ENCODE measurements at places on chromosomes 4 and X.

DNA sequence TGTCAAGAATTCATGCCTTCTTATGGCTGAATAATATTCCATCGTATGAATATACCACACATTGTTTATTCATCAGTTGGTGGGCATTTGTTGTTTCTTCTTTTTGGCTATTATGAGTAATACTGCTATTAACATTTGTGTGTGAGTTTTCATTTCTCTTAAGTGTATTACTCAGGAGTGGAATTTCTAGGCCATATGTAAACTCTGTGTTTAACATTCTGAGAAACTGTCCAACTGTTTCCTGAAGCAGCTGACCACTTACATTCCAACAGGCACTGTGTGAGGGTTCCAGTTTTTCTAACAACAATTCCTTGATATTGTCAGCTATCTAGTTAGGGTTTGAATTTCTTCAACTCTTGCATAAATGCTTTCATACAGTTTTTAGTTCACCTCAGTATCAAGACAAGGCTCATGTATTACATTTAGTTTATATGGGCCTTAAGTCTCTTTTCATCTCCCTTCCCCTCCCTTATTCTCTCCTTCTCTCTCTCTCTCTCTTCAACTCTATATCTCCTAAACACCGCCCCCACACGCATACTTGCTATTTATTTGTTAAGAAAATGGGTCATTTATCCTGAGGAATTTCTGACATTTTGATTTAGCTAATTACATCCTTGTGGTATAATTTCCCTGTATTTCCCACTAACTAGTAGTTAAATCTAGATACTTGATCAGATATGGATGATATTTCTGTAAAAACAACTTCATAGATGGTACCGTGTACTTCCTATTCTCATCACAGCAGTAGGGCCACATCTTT is 77.4 kb downstream of the WDR19 start:
- DNase-seq: no peak

DNA sequence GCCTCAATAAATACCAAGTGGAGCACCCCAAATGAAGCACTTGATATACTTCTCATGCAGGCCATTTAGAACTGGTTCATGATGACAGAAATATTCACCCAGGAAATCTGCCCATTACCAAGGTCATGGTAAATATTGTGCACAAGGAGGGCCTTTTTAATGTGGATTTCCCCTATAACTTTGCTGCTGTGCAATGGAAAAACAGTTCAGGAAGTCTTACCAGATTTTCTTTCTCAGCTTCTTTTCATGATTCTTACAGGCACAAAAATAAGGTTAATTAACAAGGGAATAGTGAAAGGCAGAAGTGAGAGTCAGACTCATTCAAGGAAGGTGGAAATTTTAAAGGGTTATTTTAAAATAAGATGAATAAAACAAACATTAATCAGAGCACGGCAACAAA is 904.3 kb upstream of the GRIA3 start:
- no peak for DNase-seq

GRCh38 chr4:43411226-43411625 is 518.7 kb downstream of the GRXCR1 start:
- no peak for DNase-seq

GRCh38 chr4:153927451-153927850 is 138.6 kb upstream of the SFRP2 start:
- DNase-seq: no peak

DNA sequence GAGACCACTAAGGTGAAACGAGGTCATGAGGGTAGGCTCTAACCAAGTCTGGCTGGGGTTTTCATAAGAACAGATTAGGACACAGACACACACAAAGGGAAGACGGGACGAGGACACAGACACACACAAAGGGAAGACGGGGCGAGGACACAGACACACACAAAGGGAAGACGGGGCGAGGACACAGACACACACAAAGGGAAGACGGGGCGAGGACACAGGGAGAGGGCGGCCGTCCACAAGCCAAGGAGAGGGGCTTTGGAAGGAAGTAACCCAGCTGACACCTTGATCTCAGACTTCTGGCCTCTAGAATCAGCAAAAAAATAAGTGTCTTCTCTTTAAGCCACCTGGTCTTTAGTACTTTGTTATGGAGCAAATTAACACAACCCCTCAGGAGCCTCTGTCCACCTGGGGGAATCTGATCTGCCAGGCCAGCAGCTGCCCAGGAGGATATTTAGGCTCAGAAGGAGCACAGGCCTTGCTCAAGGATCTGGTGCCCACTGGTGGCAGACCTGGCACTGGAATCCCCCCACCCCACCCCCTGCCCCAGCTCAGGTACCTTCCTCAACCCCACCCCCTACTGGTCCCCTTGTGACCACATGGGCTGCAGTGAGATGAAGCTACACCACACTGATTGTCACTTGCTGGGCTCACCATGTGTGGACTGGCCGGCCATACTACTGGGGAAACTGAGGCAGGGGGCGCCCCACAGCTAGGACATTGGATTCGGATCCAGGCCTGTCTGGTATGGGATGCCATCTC is 2.8 kb downstream of the ABLIM2 start:
- DNase-seq: no peak

- no peak for DNase-seq
Measured at GRCh38 chr4:13535708-13536361, 8.5 kb downstream of the NKX3-2 start.

DNA sequence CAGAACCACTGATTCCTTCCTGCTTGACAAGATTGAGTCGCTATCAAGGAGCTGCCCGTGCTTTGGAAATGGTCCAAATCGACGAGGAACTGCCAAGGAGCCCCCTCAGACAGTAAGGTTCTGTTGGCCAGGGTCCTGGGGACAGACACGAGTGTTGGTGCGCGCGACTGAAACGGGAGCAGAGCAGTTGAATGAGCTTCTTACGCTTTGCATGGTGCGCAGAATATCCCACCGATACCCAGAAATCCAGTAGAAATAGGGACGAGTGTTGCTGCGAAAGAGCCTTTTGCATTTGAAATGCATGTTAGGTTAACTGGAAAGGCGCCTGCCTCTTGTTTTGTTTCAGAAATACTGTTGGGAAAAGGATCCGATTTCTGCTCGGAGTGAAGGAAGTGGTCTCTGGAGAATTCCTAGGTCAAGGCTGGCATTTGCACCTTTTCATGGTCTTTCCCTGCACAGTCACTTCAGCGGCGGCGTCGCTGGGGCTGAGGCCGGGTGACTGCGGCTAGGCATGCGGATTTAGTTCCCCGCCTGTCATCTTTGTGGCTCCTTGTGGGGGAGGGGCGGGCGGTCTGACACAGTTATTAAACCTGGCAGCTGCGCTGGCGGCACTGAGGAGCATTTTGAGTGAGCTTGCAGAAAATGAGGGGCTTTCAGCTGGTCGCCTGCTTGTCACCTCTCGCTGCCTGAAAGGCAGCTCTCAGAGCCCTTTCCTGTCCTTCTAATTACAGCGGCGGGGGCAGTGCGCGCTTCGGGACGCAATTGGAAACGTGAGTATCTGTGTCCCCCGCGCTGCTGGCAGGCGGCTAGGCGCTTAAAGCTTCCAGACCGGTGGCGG is 51.5 kb upstream of the TRIM2 start:
- no peak for DNase-seq

DNA sequence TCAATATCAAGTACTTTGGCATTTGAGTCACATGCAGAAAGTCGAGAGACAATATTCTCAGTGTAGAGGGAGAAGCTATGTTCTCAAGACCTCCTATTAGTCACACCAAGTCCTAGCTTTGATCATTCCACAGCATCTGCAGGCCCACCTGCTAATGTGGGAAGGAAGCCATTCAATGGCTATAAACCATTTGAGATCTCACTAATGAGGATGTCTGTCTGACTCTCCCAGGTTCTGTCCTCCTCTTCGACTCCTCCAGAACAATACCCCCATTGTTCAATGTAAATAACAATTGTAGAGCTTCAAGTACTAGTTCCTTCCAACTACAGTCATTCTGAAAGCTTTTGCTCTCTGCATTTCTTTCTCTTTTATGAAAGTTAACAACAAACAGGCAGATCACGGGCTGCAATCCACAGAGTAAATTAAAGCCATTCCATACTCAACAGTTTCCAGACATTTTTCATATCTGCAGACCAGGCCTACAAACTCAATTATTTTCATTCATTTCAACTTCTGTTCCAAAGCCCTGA is 140.2 kb upstream of the EDNRA start:
- no peak for DNase-seq

GRCh38 chr4:181957088-181957487 is 286.1 kb upstream of the TENM3 start:
- no peak for DNase-seq

- DNase-seq: no peak
Measured at GRCh38 chr4:152424977-152425376, 110.9 kb downstream of the FBXW7 start.

- no peak for DNase-seq
Measured at GRCh38 chrX:54950730-54951375, 30.2 kb downstream of the TRO start.

DNA sequence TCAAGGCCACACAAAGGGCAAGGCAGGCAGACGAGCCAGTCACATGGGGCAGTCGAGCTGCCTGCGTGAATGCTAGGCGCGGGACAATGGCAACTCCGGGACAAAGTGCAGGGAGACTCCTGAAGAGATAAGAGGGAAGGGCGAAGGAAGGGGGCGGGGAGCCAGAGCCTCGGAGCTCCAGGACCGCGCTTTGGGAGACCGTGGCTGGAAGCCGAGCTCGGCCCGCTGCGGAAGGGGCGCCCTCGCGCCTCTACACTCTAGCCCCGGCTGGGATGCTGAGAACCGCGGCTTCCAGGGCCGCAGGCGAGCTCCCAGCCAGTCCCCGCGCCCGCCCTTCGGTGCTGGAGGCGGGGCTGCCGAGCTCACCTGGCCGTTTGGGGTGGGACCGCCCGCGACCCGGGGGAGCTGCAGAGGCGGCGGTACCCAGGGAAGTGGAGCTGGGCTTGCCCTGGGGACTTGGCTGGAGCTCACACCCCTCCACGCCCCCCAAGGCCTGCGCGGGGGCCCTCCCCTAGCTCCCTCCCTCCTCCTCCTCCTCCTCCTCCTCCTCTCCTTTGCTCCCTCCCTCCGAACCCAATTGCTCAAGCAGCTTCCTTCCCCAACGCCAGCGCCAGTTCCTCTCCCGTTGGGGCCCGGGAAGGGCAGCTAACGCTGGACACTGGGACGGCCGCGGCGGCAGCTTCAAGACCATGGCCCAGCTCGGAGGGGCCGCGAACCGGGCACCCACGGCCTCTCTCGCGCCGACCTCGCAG is at the start of gene SOWAHD:
SOWAHD (plus strand) TSS at position 610 of the 752 bp plus-strand sequence; CDS start at position 690, 80 bp downstream.
- DNase-seq: no peak

- DNase-seq: no peak
Measured at GRCh38 chrX:19195243-19195610, 73.0 kb upstream of the ADGRG2 start.

DNA sequence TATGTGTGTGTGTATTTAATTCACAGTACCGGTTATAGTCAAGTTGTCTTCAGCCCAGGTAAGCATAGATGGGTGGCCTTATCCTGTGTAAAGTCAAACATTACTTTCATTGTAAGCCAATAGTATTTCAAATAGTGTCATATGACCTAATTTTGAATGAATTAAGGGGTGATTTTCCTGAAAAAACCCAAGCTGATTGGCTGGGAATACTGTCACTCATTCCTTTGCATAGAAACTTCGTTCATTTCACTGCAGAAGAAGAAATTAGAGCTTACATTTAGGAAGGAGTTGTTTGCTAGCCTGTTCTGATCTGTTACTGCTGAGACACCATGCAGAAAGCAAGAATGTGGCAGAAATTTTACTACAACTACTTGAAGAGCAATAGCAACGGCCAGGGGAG is 45.4 kb downstream of the SMARCAD1 start:
- DNase-seq: no peak

DNA sequence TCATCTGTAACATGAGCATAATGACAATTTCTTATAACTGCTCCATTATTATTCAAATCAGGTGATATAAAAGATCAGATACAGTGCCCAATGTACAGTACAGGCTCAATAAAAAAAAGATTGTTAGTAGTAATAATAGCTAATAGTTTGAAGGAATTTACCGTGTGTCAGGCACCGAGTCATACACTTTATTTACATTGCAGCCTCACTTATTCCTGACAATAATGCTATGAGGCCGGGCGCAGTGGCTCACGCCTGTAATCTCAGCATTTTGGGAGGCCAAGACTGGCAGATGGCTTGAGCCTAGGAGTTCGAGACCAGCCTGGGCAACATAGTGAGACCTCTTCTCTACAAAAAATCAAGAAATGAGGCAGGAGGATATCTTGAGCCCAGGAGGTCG is 10.1 kb upstream of the MAP7D3 start:
- no peak for DNase-seq

- DNase-seq: no peak
Measured at GRCh38 chr4:76691807-76692582, 205.9 kb downstream of the SOWAHB start.

GRCh38 chr4:154218051-154218450 is 273.5 kb downstream of the DCHS2 start:
- DNase-seq: no peak

GRCh38 chr4:129929052-129929451 is 833.1 kb downstream of the C4orf33 start:
- no peak for DNase-seq

DNA sequence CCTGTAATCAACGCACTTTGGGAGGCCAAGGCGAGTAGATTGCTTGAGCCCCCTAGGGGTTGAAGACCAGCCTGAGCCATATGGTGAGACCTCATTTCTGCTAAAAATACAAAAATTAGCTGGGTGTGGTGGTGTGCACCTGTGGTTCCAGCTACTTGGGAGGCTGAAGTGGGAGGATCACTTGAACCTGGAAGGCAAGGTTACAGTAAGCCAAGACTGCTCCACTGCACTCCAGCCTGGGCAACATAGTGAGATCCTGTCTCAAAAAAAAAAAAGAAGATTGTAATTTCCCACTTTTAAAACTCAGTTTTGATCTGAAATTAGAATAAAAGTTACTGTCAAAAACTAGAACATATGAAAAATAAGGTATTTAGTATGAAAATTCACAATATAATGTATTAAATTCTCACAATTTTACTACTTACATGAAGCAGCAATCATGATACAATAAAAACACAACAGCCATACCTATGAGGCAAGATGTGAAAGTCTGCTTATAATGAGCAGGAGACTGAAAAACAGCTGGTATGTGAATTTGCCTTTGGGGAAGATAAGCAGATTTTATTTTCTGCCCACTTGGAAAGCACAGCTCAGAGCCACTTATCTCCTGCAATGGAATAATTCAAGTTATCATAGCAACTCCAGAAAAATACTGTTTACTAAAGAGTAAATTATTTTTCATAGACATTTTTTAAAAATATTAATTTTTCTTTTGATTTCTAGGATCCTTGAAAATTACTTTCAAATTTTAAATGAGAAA is 50.6 kb downstream of the ZGRF1 start:
- no peak for DNase-seq

GRCh38 chr4:98570151-98570797 is 88.1 kb downstream of the TSPAN5 start:
- no peak for DNase-seq

DNA sequence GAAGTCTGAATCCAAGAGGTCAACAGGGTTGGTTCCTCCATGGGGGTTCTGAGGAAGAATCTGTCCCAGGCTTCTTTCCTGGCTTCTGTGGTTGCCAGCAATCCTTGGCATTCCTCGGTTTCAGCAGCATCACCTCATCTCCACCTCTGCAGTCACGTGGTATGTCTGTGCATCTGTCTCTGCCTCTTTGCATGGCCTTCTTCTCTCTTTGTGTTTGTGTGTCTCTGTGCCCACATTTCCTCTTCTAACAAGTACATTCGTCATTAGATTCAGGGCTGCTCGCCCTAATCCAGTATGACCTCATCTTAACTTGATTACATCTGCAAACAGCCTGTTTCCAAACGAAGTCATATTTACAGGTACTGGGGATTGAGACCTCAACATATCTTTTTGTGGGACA is 114.0 kb downstream of the BCOR start:
- no peak for DNase-seq

Data from GM18507 (cell line).